ENCODE measurements at places on chromosomes 16 and 17.

- peak; percentile 97 for DNase-seq
Measured at GRCh38 chr16:75464122-75464918, at the start of gene TMEM170A. TSS of gene TMEM170A (minus strand) at chr16:75464689. CDS start at chr16:75464600, 89 bp downstream.

DNA sequence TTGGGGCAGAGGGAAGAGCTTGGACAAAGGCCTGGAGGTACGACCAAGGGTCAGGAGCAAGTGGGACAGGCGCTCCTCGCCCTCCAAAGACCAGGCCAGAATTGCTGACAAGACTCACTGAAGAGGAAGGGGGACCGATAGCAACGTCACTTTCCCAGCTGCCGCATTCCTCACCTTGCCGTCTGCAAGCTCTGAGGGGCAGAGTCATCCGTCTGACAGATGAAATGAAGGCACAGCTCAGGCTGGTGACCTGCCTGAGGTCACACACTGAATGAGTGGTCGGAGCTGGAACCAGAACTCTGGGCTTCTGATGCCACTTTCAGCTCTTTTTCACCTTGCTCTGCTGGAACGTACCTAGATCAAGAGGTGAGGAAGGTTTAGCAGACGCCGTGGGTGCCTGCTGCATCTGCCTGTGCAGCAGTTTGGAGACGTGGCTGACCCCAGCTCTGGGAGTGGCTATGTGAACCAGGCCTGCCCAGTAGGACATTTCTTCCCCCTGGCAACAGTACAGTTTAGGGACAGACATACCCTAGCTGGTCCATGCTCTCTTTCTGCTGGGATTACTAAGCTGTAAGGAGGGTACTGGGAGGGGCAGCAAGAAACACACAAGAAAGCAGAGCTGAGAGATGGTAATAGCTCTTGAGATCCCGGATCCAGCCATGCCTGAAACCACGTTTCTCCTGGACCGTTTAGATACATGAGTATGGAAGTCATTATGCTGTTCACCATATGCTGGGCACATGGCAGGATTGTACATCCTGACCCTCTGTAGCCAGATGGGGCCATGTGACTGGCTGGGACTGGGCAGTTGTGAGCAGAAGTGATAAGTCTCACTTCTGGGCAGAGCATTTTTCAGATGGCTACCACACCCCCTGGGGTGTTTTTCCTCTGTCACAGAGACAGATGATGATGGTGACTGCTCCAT is 50.9 kb downstream of the IL21R start:
- no peak for DNase-seq

DNA sequence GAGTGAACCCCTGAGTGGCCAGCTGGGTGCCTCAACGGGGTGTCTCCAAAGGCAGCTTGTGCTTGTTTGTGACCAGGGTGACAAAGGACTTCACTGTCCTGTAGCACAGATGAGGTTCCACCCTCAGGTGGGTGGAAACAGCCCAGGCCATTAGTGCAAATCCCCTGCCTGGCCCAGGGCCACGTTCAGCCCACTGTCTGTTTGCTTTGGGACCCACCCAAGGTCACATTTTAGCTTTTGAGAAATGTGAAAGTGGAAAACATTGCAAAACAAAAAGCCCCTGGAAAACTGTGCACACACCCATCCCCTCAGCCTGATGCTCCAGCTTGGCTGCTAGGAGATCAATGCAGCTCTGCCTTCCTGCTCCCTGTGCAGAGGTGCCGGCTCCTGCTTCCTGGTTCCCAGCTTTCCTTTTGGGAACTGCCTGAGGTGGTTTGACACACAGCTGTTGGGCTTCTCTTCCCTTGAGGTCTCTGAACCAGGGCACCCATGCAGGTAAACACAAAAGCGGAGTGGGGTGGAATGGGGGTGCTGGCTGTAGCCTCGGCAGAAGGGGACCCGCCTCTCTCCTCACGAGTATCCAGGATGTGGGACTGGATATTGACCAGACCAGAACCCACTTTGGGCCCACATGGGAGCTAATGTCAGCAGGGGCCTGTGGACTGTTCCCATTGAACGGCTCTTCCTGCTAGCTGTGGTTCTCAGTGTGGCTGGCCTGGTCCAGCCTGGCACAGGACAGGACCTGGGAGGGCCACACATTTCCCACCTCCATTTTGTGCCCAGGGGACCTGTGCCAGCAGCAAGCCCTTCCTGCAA is 7.9 kb upstream of the SPHK1 start:
- DNase-seq: no peak

- no peak for DNase-seq
Measured at GRCh38 chr17:66583112-66583748, 251.7 kb upstream of the CACNG5 start.

DNA sequence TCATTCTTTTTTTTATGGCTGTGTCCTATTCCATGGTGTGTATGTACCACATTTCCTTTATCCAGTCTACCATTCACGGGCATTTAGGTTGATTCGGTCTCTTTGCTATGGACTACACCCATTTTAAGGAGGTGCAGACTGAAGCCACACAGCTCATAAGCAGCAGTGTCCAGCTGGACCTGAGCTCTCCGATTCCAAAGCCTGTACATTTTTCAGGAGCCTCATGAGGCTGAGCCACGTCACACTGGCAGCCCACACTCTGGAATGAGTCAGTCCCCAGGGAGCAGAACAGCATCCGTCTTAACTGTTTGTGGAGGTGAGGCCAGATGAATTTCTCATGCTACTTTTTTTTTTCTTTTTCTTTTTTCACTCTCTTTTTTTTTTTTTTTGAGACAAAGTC is 116.1 kb downstream of the C16orf95 start:
- DNase-seq: peak; percentile 98

DNA sequence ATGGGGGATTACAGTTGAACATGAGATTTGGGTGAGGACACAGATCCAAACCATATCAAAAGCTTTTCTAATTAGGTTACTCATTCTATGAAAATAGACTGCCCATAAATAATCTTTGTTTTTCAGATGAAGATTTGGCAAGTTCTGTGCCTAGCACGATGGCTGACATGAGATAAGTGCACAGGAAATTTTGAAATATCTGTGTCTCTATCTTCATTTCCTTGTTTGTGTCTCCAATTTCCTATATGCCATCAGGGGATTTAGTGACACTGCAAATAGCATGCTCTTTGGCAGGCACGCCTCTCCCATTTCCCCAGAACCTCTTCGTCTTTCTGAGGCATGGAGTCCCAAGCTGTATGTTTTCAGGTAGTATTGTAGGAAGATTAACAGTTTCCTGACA is 544.6 kb downstream of the CDH13 start:
- DNase-seq: no peak

DNA sequence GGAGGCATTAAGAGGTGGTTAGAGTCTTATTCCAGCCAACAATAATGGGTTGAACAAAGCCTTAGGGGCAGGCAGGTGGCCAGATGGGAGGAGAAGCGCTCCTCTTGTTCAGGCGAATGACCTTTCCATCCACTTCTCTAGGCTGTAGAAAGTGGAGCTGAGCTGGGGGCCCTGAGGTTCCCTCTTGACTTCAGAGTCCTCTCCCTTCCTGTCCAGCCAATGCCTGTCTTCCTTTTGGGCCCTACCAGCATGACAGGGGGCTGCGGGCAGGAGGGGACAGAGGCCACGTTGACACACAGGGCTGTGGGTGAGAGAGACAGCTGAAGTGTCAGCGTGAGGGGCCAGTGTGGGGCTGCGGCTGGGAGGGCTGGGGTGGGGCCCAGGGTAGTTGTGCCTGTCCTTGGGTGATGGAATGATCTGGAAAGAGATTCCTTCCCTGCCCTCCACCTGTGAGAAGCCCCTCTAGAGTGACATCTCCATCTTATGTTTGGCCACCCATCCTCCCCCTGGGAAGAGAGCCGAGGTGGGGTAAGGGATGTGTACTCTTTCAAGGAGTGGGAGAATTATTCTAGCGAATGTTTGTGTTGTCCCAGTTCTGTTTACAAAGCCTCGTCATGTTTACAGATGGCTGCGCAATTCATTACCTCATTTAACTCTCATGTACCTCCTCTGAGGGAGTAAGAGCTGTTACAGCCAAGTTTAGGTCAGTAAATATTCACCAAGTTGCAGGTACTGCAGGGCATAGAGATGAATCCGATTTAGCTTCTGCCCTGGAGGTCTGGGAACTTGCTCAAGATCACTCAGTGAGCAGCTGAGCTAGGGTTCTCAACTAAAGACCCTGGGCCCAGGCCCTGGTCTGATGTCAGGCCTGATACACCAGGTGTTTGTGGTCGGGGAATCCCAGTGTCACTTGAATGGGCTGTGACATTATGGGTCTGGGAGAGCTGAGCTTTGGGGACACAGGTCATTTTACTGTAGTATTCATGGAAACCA is 3.3 kb downstream of the ERBB2 start:
- DNase-seq: no peak

GRCh38 chr16:74456290-74456625 is 35.0 kb upstream of the CLEC18B start:
- DNase-seq: no peak

DNA sequence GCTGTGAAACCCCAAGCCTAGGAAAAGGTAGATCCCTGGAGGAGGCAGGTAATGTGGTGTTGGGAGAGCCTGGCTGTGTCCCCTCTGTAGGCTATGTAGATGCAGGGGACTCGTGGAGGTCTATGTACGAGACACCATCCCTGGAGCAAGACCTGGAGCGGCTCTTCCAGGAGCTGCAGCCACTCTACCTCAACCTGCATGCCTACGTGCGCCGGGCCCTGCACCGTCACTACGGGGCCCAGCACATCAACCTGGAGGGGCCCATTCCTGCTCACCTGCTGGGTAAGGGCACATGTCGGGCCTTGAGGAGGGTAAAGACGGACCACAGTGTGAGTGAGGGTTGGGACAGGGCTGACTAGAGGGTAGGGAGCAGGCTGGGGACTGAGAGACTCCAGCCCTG is 12.0 kb downstream of the ACE start:
- DNase-seq: no peak

- no peak for DNase-seq
Measured at GRCh38 chr16:64225036-64225435, 896.8 kb downstream of the CDH11 start.

DNA sequence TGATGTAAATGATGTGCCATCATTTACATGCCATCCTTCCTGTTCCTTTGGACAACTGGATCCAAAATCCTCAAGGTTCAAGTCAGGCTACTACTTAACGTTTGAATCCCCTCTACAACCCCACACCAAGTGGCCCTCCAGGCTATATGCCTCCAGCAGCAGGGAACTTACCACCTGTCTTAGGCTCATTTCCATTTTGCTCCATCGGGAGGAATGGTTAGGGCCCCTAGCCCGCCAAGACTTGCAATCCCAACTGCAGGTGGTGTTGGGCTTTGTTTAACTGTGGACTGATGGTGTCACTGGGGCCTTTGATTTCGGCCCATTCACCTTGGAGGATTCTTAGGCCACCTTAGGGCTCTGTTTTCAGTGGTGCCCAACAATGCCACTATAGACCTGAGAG is 9.7 kb downstream of the HNF1B start:
- DNase-seq: no peak

DNA sequence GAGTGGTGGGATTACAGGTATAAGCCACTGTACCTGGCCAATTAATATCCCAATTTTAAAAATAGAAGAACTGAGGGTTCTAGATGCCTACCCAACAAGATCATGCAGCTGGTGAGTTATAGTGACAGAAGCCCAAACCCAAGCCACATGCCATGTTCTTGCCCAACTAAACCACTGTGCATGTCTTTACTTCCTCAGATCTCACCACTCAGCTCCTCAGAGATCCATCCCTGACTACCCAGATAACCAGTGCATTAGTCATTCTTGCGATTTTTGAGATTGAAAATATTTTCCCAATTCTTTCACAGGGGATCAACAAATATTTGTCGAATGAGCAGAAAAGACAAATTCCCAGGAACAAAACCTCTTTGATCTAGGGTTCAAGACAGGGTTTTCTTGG is 303.1 kb downstream of the CBLN1 start:
- no peak for DNase-seq

DNA sequence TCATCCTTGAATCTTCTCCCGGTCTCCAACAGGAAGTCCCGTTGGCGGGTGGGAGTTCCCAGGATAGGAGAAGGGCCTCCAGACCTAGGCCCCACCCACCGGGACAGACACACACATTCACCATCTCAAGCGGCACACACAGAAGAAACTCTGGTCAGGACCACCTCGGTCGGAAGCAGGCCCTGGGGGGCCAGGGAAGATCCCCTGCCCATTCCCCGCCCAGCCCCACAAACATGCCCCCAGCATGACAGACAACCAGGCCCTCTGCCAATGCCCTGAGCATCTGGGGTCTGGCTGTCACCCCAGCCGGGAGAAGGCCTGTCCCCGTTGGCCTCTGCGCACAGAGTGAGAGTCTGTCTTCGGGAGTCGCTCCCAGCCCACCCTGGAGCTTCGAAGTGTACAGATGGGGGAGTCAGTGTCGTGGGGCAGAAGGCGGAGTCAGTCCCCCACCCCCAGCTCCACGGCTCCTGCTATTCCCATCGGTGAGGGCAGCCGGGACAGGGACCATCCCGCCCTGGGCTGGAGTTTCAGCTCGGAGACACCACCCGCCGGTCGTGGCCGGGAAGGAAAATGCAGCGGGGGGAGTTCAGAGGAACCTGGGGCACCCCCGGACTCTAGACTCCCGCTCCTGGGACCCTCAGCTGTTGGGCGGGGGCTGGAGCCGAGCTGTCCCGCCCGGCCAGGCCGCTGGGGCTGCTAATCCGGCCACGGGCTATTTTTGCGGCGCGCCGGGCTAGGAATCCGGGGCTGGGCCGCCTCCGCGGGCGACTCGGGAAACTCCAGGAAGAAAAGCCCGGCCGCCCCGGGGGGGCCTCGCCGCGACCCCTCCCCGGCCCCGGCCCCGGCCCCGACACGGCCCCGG is 660 bp downstream of the RHBDF1 start:
- DNase-seq: no peak

- DNase-seq: no peak
Measured at GRCh38 chr16:85220125-85220839, 108.0 kb upstream of the CIBAR2 start.

DNA sequence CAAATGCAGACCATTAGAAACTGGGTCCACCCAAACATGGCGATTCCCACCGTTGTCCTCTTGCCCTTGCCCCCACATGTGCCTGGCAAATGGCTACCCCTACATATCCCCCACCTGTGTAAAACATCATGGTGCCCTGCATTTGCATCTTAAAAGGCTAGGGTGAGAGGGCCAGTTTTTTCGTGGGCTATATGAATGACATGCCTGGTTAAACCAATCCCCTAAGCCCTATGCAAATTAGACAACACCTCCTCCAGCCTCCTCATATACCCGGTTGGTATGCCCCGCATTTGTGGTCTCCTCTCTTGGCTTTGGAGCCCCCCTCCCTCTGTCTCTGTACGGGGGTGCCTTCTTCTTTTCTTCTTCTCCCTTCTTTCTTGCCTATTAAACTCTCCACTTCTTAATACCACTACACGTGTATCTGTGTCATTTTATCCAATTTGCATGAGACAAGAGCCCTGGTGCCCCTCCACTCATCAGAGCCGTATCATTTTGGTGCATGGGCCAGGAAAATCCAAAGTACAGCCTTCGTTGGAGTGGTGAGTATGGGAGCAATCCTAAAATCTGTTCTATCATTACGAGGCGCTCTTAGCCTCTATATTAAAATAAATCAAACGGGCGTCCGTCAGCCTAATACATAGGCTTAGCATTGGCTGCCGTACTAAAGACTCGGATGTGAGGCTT is 30.1 kb downstream of the QPRT start:
- no peak for DNase-seq

- DNase-seq: peak; percentile 35
Measured at GRCh38 chr16:19994466-19995170, 79.1 kb downstream of the GPR139 start.

- DNase-seq: no peak
Measured at GRCh38 chr17:42055496-42055895, 5.1 kb upstream of the C17orf113 start.

- no peak for DNase-seq
Measured at GRCh38 chr17:78019976-78020716, 61.6 kb downstream of the TNRC6C start.
